NCI-H345 (cell line): ENCODE measurements at places on chromosomes 4 and X.

DNA sequence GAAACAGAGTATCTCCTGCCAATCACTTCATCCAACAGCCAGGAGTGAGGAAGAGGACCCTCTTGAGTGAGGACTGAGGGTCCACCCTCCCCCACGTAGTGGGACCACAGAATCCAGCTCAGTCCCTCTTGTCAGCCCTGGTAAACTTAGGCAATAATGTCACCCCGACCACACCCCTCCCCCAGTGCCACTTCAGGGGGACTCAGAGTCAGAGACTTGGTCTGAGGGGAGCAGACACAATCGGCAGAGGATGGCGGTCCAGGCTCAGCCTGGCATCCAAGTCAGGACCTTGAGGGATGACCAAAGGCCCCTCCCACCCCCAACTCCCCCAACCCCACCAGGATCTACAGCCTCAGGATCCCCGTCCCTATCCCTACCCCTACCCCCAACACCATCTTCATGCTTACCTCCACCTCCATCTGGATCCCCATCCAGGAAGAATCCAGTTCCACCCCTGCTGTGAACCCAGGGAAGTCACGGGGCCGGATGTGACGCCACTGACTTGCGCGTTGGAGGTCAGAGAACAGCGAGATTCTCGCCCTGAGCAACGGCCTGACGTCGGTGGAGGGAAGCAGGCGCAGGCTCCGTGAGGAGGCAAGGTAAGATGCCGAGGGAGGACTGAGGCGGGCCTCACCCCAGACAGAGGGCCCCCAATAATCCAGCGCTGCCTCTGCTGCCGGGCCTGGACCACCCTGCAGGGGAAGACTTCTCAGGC lies at the start of the genes CSAG1 and MAGEA12:
Gene CSAG1 (minus strand): TSS at position 461 of the 715 bp plus-strand sequence. CDS start 1,261 bp downstream, outside the sequence.
Gene MAGEA12 (plus strand): TSS at position 497 of the 715 bp plus-strand sequence. CDS start 2,405 bp downstream, outside the sequence.
- no peak for DNase-seq

GRCh38 chrX:17453788-17454187 lies 78.8 kb downstream of the NHS start:
- no peak for DNase-seq

DNA sequence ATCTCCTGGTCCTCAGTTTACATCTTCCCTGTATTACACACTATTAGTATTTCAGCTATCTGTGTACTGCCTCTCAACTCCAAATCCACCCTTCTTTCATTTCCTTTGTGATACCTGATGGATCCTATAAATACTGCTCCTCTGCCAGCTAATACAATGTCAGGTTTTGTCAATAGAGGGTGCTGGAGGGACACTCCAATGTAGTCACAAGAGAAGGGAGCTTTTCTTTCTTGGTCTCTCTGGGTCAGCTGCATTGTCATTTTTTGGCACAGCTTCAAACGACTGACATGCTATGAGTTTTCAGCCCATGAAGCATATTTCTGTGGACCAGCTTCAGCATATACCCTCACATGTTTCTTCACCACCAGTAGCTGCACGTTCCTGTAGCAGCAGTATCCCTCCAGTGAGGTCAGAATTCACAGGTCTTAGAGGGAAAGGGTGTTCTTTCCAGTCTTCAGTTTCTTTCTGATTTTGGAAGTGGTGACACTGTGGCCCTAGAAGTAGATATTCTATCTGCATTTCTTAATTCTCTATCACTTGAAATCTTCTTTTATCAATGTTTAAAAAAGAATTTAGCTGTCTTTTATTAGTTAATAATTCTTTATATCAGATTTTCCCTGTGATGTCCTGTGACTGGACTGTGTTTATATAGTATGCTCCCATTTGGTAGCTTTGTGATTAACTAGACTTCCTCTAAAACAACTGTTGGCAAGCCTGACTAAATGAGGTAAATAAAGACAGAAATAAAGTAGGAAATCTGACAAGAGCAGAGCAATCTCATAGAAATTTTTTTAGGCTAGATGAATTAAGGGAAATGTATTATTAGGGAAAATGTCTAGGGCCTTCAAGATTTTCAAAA lies 60.6 kb downstream of the GABRA2 start:
- DNase-seq: no peak

DNA sequence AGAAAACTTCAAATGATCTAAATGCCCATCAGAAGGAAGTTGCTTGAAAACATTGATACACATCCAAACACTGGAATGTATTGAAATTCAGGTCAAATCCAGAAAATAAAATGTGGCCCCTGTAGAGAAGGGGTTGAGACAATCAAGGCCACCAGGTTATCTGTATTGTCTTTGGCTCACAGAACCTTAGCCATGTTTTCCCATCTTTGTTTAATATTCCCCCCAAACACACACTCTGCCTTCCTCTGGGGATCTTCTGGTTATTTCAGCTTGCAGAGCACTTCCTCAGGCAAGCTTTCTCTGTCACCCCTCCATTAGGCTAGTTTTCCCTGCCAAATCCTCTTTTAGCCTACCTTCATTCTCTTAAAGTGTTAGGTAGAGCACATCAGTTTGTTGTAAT lies 30.5 kb downstream of the PAGE2 start:
- no peak for DNase-seq

- DNase-seq: no peak
Observed at GRCh38 chrX:151175283-151176062, 911 bp upstream of the GPR50 start.

- no peak for DNase-seq
Observed at GRCh38 chr4:1207157-1207470, 34.7 kb upstream of the SPON2 start.

DNA sequence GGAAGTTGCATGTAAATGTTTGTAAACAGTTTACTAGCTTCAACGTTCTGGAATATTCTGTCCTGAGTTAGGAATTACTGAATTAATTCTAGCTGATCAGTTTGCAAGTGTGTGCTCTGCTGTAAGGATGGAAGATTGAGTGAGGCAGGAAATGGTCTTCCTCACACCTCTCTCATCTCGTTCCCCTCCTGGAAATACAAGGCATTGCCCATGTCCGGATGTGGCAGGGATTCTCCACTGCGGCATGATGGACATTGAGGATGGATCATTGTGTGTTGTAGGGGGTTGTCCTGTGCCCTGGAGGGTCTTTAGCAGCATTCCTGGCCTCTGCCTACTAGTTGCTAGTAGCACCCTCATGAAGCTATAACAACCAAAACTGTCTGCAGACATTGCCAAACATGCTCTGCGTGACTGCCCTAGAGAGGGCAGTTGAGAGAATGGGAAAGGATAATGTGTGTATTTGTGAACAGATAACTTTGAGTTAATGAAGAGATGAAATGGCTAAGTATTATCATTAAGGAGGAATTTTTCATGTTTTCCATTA lies 12.6 kb downstream of the CA5B start:
- no peak for DNase-seq
